GM13976 (cell line): ENCODE measurements at places on chromosomes 2 and 18.

DNA sequence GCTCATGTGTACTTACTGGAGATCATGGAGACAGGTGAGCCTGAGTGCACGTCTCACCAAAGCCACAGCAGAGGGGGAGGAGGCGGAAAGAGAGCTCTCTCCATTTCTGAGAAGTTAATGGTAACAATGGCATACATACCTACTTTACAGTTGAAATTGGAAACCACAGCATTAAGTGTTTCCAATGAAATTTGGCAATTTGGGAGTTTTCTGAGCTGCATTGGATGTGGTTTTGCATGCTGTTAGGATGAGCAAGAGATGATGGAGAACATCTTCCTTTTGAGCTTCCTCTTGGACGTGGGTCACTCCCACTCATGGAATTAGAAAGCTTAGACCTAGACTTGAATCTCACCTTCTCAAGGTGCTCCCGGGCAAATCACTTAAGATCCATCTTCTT is 25.5 kb upstream of the IL37 start:
- DNase-seq = no peak

GRCh38 chr2:148607566-148607965 is 37.0 kb upstream of the EPC2 start:
- DNase-seq = no peak

DNA sequence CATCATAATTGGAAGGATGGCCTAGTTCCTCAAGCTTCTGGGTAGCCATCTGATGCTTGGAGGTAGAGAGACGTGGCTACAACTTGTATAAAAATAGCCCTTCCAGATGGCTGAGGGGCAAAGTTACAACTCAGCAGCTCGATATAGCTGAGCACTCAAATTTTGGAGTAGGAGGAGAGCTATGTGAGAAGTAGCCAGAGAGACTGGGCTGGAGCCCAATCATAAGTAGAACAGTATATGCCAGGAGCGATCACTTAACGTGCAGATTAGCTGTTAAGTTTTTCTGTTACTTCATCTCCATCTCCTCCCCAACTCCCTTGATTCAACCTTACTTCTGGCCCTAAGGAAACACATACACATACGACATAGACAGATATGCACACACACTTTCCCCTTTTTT is 28.8 kb downstream of the CNRIP1 start:
- no peak for DNase-seq

DNA sequence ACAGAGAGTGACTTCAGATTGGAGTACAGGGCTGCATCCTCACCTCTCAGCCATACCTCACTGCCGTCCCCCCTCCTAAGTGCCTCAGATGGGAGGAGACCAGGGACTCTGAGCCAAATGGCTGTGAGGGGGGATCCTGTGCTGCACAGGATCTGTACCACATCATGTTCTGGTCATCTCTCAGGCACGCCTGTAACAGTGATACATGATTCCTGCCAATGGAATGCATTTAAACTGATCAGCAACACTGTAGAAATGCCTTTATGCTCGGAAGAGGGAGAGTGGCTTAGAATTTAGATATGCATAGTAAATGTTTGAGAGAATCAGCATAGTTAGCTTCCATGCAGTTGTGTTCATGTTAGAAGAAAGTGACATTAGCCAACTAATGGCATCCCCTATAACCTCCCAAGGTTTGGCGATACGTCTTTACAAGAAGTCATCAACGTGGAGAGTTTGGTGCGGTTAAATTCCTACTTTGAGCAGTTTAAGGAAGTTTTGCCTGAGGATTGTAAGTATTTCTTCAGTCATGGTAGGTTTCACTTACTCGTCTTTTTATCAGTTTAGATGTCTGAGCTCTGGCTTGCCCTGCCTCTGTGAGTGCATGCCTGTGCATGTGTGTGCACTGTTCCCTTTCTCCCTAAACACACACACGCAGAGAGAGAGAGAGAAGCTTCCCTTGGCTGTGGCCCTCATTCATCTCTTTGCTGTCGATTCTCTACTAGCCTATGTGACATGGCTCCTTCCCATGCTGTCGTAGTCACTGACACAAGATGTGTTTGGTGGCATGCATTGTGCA is 40.0 kb downstream of the COA5 start:
- DNase-seq = no peak

- DNase-seq = no peak
Observed at GRCh38 chr2:13195270-13195669, 478.5 kb downstream of the TRIB2 start.

GRCh38 chr2:161146996-161147395 is 13.2 kb upstream of the TANK start:
- DNase-seq = no peak

DNA sequence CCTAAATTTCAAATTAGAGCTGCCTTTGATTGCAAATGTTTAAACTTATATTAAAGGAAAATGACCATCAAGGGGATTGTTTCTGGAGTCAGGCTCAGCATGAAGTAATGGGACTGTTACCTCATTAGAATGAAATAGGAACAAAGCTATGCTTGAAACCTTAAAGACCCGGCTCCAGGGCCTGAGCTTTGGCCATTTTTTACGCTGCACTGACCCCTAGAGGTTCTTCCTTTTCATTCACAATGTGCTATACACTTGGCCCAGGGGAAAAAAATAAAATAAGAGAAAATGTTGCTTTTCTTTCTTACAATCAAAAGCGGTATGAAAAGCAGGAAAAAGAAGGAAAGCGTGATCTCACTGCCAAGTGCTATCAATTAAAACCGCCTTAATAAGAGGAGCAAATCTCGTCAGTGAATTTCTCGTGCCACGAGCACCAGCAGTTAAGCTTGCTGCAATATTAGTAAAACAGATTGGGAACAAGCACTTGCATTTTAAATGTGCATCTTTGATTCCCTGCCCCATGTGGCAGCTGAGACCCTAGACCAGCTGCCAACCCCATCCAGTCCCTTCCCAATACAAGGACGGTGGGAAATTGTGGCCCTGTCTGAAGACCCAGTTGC is 96.6 kb downstream of the MBD2 start:
- peak; percentile 38 for DNase-seq

- no peak for DNase-seq
Observed at GRCh38 chr2:168614172-168615018, 158.3 kb downstream of the CERS6 start.

DNA sequence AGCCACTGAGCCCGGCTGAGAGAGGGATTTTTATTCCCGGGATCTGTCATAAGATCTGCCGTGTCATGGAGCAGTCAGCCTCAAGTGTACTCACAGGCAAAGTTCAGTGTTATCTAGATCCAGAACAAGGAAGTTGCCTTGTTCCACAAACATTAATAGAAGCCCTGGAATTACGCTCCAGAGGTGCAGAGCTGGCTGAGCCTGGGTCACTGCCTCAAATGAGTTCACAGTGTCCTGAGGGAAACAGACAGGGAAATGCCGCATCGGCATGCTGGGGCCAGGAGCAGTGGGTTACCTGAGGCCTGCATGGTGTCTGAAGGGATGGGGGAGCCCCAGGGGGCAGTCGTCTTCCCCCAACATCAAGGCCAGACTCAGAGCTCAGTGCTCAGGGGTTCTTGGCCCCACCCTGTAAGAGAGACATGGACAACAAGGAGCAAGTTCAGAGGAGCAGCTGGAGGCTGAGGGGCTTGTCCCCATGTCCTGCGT is 42.7 kb upstream of the ODC1 start:
- no peak for DNase-seq

DNA sequence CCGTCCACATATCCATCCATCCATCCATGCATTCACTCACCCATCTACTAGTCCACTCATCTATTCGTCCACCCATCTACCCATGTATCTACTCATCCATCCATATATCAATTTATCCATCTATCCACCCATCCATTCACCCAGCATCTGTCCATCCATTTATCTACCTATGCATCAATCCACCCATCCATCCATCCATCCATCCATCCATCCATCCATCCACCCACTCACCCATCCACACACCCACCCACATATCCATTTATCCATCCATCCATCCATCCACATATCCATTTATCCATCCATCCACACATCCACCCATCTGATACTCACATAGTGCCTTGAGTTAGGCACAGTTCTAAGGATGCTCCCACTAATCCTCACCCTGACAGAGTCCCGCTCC is 99.0 kb downstream of the MBP start:
- no peak for DNase-seq

DNA sequence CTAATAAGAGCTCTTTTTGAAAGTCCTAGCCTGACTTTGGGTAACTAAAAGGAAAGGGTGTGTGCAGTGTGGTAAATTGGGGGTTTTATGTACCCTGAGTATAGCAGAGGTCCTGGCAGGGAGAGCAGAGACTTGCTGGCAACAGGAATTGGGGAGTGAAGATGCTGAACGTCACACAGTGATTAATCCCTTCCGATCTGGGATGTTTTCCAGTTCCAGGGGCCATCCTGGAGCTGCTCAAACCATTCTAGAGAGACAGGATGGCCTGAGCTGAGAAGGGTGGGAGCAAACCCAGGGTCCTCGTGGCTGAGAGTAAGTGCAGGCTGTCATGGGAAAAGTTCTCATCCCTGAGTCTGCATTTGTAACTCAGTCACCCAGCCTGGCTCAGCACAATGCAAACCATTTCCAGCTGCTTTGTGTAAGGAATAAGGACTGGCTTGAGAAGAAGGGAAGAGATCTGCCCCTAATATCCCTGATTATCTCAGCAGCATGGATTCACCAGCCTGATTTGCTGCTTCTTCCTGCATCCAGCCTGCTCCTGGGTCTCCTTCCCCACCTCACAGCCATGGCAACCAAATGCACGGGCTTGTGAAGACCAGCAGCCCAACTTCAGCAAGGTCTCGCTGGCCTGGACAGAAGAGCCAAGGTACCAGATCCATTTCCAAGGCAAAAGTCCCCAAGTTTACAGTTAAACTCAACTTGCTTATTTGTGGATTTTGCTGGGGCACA is 47.1 kb upstream of the CELF4 start:
- no peak for DNase-seq

- DNase-seq = no peak
Observed at GRCh38 chr2:112959109-112959812, 18.5 kb upstream of the IL36G start.

DNA sequence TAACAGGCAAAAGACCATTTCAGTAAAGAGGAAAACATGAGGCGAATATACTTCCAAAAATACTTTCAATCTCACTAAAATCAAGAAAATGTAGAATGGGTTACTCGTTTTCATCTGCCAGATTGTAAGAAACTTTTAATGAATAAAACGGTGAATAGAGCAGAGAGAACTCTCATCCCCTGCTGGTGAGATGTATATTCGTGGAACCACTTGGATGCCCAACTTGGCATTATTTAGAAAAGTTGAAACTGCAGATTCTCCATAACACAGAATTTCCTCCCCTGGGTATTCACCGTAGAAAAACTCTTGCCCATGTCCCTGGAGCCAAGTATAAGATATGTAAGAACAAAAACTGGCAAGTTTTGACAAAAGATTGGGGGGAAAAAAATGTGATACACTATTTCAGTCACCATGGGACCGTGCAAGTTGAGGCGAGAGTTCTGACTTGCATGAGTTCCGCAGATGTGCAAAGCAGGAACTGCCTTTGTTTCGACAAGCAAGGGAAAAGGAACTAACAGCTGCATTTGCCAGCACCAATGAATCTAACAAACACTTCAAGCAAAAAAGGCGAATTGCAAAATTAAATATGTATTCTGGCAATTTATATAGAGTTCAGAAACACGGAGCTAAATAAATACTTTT is 14.8 kb downstream of the TIMM21 start:
- DNase-seq = no peak

GRCh38 chr2:175808078-175808477 is 194.0 kb downstream of the LNPK start:
- no peak for DNase-seq

- no peak for DNase-seq
Observed at GRCh38 chr2:172552547-172553291, 3.2 kb upstream of the PDK1 start.

GRCh38 chr2:173523497-173523896 is 168.8 kb downstream of the CDCA7 start:
- no peak for DNase-seq

DNA sequence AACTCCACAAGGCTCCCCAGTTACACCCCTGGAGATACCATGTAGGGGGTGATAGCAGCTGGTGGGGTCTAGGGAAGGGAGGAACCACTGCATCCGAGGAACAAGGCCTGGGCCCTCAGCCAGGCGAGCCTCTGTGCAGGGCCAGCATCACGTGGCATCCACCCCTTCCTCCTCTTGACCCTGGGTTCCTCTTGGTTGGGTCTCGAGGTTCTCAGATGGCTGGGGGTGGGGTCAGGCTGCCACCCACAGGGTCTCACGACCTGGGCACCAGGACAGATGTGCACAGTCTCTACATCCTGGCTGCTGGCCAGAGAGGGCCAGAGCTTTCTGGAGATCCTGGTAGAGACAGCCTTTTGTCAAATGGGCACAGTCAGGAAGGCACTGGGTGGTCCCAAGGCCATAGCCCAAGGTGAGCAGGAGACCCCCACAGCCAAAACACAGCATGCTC is 10.4 kb downstream of the HS6ST1 start:
- no peak for DNase-seq

DNA sequence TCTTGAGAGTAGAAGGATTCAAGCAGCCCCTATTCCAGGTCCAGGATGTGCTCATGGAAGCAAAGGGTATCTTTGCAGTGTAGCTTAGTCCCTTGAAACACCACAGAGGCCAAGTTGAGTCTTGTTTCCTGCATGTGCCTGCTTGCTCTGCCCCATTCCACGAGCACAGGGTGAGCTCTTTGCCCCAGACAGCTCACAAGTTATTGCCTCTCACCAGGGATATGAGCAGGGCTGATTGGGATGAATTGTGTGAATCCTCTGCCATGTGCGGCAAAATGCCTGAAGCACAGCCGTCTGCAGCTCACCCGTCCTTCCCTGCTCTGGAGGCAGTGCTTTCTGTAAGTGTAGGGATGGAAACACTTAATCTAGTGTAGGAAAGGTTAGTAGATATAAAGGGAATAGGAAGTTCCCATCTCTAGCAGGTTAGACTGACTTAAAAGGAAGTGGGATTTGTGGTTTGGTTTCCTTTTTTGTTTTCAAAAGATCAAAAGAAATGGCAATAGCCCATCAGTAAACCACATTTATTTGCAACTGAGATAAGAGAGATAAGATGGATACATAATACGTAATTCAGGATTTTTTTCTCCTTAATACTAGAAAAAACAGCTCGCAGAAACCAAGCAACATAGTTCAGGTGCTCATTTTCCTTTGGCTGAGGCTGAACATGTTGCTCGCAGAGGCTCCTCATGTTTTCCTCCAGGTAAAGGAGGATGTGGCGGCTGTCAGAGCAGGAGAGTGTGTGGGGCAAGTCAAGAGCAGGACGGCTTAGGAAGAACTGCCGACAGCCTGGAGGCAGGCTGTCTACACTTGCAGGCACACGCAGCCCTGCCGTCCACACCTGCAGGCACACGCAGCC is 41.4 kb downstream of the TMEM182 start:
- DNase-seq = no peak
